ENCODE measurements at places on chromosomes 12 and 14.

DNA sequence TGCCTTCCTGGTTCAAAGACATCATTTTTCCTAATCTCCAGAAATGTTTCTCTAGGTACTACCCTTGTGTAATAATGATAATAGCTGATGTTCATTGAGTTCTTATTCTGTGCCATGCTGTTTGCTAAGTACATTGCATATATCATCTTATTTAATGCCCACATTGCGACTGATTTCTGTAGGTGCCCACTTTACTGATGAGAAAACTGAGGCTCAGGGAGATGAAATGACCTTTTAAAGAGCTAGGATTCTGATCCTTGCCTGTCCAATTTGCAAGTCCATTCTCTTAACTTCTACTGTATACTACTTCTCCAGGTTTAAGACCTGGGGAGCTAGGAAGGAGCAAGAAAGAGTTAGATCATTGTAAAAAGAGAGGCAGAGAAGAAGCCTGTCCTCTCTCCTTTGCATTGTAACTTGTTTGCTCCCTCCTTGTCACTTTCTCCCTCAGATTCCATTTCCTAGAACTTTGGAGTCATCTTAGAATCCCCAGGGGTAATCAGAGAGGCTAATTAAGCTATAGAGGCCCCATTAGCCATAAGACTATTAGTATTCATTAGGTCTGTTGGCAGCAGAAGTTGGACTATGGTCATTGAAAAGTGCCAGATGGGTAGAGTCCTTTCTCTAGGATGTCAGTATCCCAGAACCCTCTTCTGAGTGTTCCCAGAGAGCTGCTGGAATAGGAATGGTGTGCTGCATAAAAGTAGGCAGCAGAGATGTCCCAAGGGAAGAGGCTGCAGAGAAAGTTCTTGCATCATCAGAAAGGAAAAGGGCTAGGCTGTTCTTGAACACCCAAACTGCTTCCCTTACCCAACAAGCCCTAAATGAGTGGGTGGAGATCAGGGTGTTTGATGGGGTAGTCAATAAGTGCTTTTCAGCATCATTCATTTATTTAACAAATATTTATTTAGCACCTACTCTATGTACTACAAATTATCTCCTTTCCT is 3.1 kb downstream of the DGKA start:
- DNase-seq, result no peak

GRCh38 chr12:57027011-57027804 is 10.9 kb upstream of the TAC3 start:
- DNase-seq, result no peak

GRCh38 chr12:121288158-121288845 is 8.2 kb downstream of the CAMKK2 start:
- no peak for DNase-seq

DNA sequence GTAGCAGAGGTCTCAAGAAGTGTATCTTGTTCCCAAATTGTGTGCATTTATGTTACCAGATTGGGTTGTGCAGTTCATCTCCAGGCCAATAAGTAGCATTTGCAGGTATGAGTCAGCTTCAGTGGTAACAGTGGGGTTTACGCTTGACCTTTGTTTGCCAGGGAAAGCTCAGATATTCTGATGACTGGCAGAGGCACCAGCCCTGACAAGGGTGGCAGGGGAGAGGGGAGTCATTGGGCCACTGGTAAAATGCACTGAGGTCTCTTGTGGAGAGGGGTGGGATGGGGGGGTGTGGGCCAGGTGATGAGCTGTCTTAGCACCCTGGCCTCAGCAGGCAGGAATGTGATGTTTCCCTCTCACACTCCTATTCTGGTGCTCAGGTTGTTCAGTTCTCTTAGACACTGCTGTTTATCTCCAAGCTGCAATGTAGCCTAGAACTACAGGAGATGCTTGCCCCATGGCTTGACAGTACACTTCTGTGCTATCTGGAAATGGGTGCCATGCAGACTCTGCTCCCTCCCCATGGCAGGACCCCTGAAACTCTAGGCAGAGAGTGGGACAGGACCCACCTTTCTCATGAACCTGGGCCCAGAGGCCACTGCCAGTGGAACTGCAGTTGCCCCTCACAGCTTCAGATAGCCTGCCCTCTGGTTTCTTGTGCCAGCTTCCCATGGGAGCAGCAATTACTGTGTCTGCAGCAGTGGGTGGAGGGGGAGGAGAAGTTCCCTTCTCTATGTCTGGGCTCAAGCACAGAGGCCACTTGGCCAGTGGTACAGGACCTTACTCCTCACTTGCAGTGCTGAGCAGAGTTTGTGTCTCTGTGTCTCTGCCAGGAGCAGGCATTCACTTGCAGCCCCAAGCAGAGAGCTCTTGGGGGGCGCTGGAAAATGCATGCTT is 31.9 kb downstream of the USP15 start:
- DNase-seq, result peak; percentile 22

DNA sequence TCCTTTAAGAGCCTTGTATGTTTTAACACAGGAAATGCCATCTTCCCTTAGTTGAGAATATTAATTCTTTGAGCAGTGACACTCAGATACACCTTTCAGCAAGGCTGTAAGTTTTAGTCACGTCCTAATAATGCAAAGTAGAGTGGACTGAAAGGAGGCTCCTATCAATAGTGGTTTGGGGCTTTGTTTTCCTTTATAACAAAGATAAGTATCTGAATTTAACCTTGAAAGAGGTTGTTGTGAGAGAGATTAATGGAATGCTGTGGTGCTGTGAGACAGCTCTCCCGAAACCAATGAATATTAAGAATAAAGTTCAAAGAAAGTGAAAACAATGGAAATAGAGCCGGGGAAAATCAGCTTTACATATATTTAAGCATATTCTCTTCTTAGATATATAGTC is 259.6 kb downstream of the ERC1 start:
- DNase-seq, result no peak

GRCh38 chr14:78282437-78282836 is 112.3 kb downstream of the NRXN3 start:
- no peak for DNase-seq

DNA sequence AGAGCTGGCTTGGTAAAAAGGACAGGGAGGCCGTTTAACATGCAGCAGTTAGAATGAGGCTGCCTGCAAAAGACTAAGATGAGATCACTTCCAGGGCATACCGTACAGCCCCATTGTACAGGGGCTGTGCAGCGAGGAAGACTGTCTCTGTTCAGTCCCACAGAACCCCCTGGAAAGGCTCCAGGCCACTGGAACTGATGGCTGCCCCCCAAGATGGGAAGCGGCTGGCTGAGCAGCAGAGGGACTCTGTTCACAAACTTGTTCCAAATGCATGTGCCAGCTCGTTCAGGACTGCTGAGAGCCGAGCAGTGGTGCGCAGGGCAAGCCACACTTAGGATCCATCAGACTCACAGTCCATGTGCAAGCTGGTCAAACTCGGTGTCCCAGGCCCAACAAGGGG is 82.9 kb downstream of the CHGA start:
- DNase-seq, result no peak

DNA sequence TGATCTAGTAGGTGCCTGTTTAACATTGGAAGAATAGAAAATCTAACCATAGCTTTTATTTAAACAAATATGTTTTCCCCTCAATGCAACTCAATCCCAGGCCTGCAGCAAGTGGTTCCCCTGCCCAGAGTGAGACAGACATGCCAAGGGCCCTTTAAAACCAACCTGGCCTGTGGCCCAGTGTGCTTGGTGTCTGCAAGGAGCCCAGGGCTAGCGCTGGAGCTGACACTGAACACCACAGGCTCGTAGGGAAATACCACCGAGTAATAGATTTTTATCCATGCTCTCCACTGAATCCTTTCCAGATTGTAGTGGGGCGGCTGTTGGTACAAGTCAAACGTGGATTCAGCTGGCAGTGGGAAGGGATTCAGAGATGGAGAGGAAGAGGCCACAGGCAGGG is 95.6 kb upstream of the NRXN3 start:
- DNase-seq, result no peak

- DNase-seq, result no peak
These were observed 584 bp downstream of the ACVR1B start for GRCh38 chr12:51951843-51952722.

DNA sequence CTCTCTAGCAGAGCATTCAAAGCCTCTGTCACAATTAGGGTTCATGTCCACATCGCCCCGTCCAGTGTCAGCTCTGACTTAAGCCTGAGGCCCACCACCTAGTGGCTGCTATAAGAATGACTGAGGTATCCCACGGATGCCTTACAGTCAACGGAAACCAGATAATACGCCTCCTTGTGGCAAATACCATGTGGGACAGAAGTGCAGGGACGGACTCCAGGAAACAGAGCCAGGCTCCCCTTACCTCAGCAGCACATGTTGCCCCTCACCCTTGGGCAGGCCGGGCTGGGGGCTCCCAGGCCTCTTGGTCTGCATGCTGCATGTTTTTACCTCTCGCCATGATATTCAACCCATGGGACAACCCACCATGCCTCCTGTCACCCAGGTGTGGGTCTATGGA is 86.3 kb downstream of the VWF start:
- peak; percentile 19 for DNase-seq

GRCh38 chr14:76518366-76518765 is 142.4 kb downstream of the ESRRB start:
- no peak for DNase-seq

DNA sequence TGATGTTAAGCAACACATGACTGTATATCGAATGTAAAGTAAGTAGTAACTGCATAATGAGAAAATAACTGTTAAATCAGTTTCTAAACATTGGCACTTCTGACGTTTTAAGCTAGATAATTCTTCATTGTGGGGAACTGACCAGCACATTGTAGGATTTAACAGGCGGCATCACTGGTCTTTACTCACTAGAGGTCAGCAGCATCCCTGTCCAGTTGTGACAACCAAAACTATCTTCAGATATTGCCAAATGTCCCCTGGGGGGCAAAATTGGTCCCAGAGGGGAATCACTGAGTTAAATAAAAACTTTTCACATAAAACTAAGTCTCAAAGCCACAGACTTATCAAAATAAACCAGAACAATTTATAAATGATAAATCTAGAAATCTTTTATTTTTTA is 65.3 kb downstream of the BLTP3B start:
- no peak for DNase-seq
